ENCODE measurements at places on chromosomes 16 and 17. TPM values are rescaled to one million over a fixed set of nuclear protein-coding genes. Genes with fewer than 3 reads are reported as not detected.

Gene OSBPL7
- 5.9 TPM for total RNA-seq

Gene OR3A3
- not detected for total RNA-seq

Gene SLC16A13
- 1.3 TPM for total RNA-seq

Gene LITAFD
- total RNA-seq, result not detected
